ENCODE measurements at places on chromosomes 3 and 15. TPM values are rescaled to one million over a fixed set of nuclear protein-coding genes. Genes with fewer than 3 reads are reported as not detected.

Gene ATP13A5
- not detected for total RNA-seq

Gene OR5K2
- total RNA-seq: not detected

Gene CHDH
- total RNA-seq: 6.6 TPM

DNA sequence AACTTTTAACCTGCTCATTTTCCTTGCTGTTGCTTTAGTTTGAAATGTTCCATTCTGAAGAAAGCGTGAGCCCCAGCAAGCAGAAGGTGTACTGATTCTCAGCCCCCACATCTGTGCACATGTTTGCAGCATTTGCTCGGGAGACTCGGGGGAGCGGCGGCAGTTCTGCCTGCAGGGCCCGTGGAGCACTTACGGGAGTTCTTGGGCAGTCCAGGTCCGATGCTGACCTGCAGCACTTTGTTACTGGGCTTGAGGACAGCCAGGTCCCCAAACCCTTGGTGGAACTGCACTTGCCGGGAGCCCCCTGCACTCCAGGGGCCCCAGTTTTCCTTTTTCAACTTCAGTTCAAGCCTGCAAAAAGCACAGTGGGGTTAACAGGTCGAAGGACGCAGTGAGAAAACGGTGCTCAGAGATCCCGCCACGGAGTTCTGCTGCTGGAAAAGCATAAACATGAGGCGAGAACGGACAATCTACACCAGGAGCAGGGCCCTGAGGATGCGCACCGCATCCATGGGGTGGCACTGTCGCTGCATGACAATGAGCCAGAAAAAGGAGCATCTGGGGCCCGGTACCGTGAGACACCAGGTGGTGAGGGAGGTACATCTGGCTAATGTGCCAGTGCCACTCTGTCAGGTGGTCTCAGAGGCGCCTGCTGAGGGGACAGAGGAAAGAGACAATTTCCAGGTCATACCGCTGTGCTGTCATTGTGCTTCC, 45.6 kb upstream of the LDHAL6B start:
- no peak for DNase-seq

DNA sequence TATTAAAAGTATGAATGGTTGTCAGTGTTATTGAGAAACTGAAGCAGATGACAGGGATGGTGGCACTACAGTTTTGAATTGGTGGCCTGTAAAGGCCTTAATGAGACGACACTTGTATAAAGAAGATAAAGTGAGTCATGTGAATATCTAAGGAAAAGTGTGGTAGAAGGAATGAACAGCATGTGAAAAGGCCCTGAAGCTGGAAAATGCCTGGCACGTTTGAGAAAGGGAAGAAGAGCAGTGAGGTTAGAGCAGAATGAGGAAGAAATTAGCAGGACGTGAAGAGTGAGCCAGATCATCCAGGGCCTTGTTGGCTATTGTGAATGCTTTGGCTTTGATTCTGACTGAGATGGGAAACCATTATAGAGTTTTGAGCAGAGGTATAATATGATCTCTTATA, 387.6 kb upstream of the DPH6 start:
- DNase-seq: no peak

GRCh38 chr15:91867581-91868026, 14.1 kb downstream of the SLCO3A1 start:
- peak; percentile 82 for DNase-seq

DNA sequence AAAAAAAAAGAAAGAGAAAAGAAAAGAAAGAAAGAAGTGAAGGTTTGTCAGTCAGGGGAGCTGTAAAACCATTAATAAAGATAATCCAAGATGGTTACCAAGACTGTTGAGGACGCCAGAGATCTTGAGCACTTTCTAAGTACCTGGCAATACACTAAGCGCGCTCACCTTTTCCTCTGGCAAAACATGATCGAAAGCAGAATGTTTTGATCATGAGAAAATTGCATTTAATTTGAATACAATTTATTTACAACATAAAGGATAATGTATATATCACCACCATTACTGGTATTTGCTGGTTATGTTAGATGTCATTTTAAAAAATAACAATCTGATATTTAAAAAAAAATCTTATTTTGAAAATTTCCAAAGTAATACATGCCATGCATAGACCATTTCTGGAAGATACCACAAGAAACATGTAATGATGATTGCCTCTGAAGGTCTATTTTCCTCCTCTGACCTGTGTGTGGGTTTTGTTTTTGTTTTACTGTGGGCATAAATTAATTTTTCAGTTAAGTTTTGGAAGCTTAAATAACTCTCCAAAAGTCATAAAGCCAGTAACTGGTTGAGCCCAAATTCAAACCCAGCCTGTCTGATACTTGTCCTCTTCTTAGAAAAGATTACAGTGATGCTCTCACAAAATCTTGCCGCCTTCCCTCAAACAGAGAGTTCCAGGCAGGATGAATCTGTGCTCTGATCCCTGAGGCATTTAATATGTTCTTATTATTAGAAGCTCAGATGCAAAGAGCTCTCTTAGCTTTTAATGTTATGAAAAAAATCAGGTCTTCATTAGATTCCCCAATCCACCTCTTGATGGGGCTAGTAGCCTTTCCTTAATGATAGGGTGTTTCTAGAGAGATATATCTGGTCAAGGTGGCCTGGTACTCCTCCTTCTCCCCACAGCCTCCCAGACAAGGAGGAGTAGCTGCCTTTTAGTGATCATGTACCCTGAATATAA, 2.0 kb downstream of the B2M start:
- no peak for DNase-seq

- DNase-seq: no peak
These were observed 9.5 kb downstream of the CHSY1 start for GRCh38 chr15:101242160-101242998.

- DNase-seq: peak; percentile 82
These were observed at the start of gene PLS1 for GRCh38 chr3:142595951-142596725. Gene PLS1, plus strand, starts transcription at chr3:142596393. Its CDS starts 67,845 bp downstream, at chr3:142664238.

DNA sequence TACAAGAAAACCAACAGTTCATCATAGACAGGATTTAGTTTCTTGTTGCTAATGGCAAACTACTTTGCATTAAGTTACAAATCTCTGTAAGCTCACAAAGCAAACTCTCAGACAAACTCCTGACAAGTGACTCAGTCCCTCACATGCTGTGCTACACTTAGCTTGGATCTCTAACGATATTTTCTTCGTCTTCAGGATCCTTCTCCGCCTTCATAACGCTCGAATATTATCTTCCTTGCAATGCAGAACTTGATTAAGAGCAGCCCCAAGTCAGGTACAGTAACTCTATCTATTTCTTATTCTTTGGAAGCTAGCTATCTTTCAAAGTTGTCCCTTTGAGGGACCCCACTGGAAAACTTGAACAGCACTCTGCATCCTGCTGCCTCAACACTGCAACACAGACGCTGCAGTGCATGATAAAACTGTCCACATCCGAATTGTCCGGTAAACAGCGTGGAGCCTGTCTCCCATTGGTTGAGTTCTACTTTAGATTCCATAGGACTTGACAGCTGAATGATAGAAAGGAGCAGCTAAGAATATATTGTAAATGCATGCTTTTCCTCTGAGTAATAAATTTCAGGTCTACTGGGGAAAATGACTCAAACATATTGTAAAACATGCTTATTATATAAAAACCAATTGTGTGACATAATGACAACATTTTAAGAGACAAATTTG, 61.3 kb downstream of the UACA start:
- DNase-seq: no peak

- no peak for DNase-seq
These were observed 3.1 kb downstream of the MITF start for GRCh38 chr3:69742391-69742790.

GRCh38 chr15:40495516-40495915, 24.7 kb downstream of the CHST14 start:
- no peak for DNase-seq
